ENCODE measurements at places on chromosomes 7 and 10.

GRCh38 chr10:44982114-44982460 lies 3.5 kb upstream of the DEPP1 start:
- no peak for DNase-seq

- no peak for DNase-seq
Measured at GRCh38 chr10:12937527-12937926, 64.0 kb downstream of the CCDC3 start.

DNA sequence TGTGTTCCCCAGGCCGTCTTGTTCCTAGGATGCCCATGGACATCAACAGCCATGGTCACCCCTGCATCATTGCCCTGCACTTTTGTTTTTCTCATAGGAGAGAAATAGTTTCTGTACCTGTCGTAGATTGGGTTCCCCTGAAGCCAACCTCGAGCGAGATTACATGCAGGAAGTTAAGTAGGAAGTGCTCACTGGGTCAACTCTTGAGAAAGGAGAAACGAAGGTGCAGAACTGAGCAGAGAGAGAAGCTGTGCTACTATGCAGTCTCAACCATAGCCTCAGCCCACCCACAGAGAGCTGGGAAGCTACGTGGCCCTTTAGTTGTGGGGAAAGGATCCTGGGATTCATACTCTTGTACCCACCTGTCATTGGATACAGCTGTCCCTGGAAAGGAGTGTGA lies 165.2 kb downstream of the HERPUD2 start:
- DNase-seq = no peak

DNA sequence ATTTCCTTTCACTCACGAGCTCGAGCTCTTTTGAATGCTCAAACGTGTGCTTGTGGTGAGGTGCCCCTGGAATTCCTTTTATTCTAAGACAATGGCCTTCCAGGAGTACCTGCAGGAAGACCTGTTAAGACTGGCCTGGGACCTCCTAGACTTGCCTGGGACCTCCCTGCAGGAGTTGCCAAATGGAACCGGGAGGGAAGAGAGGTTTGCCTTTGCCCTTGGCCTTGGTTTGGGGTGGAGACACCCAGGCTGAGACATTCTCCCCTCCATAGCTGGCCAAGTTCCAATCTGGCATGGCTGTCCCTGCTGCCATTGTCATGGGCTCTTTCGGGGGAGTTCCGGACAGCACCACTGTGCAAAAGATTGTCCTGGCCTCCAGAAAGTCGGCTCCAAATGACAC lies 39.7 kb downstream of the DNAJB12 start:
- no peak for DNase-seq
